ENCODE measurements at places on chromosomes 5 and 9. TPM values are rescaled to one million over a fixed set of nuclear protein-coding genes. Genes with fewer than 3 reads are reported as not detected.

CLTB gene
- 66.4 TPM for total RNA-seq

OR5C1 gene
- total RNA-seq: not detected

CNTFR gene
- total RNA-seq: not detected

CYLC2 gene
- total RNA-seq: not detected

EGFLAM gene
- total RNA-seq: not detected

DNA sequence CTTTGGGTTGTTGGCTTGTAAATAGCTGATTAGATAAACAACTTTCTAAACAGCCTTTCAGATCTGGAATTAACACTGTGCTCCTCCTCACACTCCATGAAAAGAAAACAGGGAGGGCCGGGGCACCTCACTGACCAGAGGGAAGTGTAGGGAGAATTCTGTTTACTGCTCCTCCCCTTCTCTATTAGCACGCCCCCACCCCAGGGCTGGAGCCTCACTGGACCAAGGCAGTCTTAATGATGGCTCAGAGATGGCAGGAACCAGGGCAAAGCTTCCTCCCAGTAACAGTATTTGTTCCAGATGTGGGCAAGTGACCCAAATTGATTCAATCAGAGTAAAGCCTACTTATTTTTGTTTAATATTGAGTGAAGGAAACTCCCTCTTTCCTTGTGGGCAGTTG is 256.6 kb downstream of the MSX2 start:
- DNase-seq: no peak

- no peak for DNase-seq
These were observed 651.1 kb downstream of the CCDC171 start for GRCh38 chr9:16203729-16204573.

- DNase-seq: no peak
These were observed at the start of gene RASEF for GRCh38 chr9:83062651-83063527. Gene RASEF, minus strand, starts transcription at chr9:83063142. Its CDS starts 275 bp downstream, at chr9:83062867.

- no peak for DNase-seq
These were observed 349.8 kb downstream of the ENC1 start for GRCh38 chr5:74290634-74291241.

- DNase-seq: no peak
These were observed 51.7 kb downstream of the DAB2IP start for GRCh38 chr9:121703014-121703734.

GRCh38 chr5:81778642-81779041 is 27.7 kb upstream of the SSBP2 start:
- no peak for DNase-seq

DNA sequence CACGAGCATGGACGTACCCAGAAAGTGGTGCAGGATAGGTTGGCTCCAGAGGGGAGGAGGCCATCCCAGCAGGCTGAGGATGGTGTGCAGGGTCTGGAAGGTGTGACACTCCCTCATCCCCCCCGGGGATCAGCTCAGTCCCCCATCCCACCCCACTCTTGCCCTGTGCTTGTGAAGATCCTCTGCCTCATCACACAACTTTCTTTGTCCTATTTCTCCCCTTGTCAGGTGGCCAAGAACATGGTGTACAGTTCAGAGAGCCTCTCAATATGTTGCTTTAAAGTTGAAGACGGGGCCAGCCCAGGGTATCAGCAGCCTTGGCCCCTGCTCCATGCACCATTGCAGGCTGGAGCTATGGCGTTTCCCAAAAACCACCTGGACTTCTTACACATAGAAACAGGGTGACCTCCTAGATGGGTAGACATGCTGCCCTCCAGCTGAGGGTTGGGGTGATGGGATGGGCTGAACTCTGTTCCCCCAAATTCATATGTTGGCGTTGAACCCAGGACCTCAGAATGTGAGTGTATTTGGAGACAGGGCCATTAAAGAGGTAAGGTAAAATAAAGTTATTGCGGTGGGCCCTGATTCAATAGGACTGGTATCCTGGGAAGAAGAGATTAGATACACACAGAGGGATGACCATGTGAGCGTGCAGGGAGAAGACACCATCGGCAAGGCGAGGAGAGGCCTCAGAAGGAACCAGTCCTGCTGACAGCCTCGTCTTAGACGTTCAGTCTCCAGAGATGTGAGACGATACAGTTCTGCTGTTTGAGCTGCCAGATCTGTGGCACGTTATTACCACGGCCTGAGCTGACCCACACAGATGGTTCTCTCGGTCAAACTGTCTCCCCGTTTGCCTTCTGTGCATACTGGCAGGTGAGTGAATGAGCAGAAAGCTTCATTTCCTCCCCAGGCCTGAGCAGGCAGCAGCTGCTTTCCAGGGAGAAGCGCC is 272.5 kb downstream of the GADD45G start:
- DNase-seq: no peak

- DNase-seq: no peak
These were observed 129.8 kb downstream of the MARCHF11 start for GRCh38 chr5:16049761-16050160.

DNA sequence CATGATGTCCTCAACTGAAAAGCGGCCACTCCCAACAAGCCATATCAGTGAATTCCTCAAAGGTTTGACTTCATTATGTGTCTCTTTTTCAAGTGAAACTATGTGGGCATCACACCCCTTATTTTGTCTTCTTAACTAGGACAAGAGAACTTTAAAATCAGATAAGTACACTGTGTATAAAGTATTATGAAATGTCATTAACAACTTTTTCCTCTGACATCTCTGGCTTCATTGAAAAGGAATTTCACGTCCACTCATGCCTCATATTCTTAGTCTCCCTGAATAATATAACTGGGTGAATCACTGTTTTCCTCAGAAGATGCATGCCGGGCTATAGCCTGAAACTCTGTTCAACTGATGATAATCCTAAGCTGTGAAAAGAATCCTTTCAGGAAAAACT is 415.8 kb downstream of the ACTL7B start:
- DNase-seq: no peak

DNA sequence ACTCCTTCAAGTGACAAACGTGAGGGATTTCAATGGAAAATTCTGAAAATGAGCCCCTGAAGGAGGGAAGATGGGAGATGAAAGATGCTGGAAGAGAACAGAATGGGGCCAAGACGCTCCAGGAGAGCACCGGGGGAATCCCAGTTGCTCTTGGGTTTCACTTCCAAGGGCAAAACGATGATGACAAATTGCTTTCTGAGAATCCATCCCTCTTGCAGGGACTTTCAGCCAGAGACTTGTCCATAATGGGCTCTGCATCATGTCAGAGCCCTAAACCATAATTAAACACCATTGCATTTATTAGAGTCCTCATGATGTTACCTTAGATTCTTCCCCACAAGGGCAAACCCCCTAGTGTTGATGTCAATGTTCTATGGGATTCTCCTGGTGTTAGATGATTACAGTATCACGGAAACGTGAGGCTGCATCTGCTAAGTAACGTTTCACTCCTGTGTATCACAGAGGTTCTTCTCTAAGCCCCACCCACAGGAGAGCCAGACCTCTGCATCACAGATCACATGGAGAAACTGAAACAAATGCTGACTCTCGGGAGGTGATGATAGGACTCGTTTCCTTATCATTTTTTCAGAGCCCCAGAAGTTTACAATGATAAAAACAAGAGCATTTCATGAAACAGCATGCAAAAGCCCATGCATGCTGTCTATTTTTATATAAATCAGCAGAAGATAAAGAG is 114.4 kb downstream of the TENT4A start:
- no peak for DNase-seq

GRCh38 chr5:14953075-14953607 is 81.6 kb upstream of the ANKH start:
- no peak for DNase-seq

- DNase-seq: no peak
These were observed 4.7 kb upstream of the SH3RF2 start for GRCh38 chr5:145931718-145932117.

- DNase-seq: no peak
These were observed 16.4 kb downstream of the RAB14 start for GRCh38 chr9:121185178-121185745.

GRCh38 chr5:93677359-93677891 is 64.0 kb downstream of the POU5F2 start:
- no peak for DNase-seq

DNA sequence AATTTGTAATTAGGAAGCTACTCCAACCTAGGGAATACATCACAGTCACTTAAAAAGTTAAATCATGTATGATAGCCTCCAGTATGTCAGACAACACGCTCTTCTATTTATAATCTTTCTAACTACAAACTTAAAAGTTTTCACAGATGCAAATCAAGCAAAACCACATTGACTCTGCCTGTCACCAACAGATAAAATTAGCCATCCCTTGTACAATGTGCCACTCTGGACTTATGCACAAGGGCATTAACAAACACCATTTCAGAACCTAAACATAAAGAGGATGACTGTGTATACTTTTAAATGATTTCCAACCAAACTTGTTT is 14.7 kb downstream of the ERP44 start:
- DNase-seq: no peak

DNA sequence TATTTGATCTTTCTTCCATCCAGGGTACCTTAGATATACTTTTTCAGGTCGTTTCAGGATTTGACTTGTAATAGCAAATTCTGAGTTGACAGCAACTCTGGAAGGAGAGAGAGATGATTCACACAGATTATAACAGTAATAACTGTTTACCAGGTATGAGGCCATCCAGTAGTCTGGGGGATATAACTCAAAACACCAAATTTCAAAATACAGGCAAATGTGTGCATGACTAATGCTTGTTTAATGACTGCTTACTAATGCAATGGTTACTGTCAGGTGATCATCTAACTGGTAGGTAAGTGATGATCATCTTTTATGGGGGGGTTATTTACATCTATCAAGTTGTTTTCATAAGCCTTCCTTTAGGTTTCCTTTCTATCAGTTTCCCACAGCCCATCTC is 412.3 kb downstream of the MAT2B start:
- no peak for DNase-seq

DNA sequence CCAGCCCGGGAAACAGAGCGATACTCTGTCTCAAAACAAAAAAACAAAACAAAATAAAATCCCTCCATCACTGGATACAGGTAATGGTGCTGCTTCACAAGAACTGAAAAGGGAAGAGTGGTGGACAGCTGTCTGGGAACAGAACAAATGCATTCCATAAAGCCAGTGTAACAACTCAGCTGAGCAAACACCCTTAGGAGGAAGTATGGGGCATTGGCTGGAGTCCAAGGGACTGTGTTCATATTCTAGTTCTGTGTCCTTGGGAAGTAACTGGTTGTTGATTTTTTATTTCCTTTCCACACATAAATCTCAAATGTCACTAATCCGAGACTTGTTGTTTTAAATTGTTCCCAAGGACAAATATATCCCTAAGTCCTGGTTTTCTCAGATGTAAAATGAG is 38.3 kb downstream of the HTR1A start:
- no peak for DNase-seq

DNA sequence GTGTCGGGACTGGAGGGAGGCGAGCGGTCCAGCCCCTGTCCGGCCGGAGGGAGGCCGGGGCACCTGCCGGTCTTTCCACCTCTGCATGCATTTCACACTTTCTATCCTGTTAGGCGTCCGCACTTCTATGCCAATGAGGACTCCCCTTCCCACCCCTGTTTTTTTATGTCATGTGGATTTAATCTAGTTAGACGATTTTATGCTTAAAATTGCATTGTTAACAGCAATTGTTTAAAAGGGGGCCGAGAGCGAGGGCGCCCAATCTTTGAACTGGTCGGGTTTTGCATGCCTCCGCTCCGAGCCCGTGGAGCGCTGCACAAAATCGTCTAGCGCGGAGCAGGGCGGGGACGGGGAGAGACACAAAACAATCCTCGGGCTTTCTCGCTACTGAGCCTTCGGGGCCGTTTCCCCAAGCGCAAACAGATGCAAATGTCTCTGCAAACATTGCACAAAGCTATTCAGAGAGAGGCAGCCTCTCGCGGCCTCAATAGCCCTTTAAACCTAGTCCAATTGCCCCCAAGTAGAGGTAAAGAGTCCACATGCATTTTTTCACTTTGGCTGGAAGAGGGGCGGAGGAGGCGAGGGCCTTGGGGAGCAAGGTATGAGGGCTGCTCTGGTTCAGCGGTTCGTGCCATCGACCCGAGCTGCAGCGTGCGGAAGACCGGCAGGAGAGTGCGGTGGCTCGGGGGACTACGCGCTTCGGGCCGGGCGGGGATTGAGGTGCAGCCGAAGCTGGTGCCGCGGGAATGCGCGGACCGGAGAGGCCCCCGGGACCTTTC is 37.5 kb upstream of the TIFAB start:
- no peak for DNase-seq

GRCh38 chr9:71986900-71987299 is 73.5 kb downstream of the C9orf57 start:
- DNase-seq: no peak

DNA sequence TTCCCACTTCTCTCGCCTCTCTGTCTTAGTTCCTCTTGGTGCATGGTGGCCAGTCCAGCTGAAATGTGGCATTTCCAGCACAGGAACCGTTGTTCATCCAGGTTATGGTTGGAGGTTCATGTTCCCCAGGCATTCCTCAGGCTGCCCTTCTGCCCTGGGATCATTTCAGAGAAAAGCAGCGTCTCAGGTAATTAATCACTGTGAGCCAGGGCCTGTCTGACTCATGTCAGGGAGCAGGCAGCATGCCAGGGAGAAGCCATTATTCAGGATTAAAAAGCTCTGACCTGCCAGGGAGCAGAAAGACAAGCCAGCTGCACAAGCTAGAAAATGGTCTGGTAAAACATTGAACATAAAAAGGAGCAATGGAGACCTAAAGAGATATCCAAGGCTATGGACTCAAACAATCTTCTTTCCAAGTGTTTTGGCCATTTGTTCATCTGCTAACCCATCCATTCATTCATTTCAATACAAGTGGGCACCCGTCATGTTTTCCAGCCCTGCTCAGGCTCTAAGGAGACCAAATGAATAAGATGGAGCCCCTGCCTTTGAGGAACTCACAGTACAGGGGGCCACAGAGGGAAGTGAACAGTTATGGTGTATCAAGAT is 241.4 kb downstream of the DRD1 start:
- no peak for DNase-seq

DNA sequence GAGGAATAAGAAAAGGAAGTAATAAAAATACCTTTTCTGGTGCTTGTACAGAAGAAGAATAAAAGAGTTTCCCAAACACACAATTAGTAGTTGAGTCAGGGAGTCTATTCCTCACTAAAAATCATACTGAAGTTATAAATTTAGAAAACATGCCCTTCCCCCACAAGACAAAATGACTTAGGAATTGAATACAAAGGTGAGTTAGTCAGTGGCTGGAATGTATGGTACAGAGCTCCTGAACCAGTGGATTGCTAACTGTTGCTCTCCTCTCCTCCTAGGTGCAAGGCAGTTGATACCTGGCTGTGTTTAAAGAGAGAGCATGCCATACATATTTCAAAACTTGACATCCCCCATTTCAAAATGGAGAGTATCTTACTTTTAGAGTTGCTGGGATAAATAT is 1.9 kb downstream of the GDA start:
- DNase-seq: no peak

DNA sequence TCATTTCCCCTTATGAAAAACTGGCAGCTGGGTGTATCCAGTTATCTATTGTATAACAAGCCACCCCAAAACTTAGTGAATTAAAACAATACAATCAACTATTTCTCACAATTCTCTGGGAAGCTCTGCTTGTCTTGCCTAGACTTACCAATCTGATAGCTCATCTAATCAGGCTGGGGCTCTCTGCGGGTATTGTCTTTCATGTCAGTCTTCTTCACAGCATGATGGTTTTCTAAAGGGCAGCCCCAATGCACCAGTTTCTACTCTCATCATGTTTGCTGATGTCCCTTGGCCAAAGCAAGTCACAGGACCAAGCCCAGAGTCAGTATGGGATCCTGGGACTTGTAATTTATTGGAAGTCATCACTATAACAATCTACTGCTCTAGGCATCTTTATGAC is 433.5 kb downstream of the KIAA0825 start:
- no peak for DNase-seq
